Brain pericyte (primary cell): ENCODE measurements at places on chromosomes 3 and 15.

DNA sequence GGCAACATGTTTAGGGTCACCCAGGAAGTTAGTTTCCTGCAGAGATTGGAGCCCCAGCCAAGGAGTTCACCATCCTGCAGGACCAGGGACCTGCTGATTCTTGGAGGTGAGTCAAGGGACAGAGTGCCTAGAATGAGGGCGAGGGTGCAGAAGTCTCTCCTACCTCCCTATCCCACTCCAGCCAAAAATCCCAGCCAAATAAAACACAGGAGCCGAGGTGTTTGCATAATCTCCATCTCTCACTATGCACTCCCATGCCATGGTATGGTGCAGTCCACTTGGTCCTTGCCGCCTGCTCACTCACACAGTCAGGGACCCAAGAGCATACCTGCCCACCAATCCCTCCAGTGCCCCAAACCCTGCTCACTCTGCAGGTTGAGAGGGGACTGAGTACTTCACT lies 294.2 kb downstream of the UACA start:
- DNase-seq = no peak

DNA sequence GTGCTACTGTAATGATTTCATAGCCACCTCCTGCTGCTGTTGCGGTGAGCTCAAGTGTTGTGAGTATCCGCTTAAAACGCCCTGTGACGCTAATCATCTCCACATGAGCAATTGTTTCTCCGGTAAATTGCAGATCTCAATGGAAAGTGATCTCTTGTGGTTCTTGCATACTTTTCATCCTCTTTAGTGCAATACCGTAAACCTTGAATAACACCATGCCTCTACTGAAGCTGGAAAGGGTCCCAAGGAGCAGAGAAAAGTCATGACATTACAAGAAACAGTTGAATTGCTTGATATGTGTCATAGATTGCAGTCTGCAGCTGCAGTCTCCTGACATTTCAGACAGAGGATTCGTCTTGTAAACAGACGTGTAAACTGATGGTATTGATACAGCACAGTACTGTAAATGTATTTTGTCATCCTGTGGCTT lies 6.0 kb upstream of the CEMIP start:
- peak; percentile 53 for DNase-seq

GRCh38 chr3:27138562-27138961 lies 230.6 kb downstream of the NEK10 start:
- no peak for DNase-seq

GRCh38 chr3:107250221-107250620 lies 127.0 kb upstream of the CCDC54 start:
- DNase-seq = no peak

DNA sequence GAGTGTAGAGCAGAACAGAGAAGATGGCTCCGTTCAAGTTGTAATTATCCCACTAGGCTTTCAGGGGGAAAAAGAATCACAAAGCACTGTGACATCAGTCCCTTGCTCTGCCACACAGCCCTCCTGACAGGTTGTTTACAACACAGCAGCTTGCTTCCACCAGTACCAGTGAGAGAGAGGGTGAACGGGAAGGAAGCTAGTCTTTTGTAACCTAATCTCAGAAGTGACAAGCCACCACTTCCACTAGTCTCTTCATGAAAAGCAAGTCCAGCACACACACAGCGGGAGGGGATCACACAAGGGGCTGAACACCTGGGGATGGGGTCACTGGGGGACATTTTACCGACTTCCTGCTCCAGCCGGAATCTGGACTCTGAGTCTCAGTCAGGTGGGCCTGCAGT lies 86.3 kb downstream of the FAM81A start:
- DNase-seq = no peak

GRCh38 chr15:49573421-49573820 lies 47.2 kb downstream of the FAM227B start:
- no peak for DNase-seq

- DNase-seq = no peak
Measured at GRCh38 chr3:184409331-184409926, 29.6 kb downstream of the CHRD start.
